ENCODE measurements at places on chromosomes 7 and 10.

DNA sequence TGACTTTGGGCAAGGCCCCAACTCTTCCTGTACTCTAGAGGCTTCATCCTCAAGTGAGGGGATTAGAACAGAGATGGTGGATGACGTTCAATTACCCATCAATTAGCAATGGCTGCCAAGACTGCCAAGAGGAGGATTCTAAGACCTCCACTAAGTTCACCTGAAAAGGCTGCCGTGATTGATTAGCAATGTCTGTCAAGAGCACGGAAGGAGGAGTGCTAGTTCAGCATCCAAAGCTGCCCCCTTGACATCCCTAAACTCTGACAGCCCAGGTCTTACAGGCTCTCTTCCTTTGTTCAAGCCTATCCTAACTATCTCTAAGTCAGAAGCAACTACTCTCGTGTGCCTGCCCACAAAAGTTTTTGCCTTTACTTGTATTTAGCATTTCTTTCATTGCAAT, 68.4 kb downstream of the FAM53B start:
- no peak for DNase-seq

GRCh38 chr10:126939706-126940105, 34.5 kb downstream of the DOCK1 start:
- no peak for DNase-seq

DNA sequence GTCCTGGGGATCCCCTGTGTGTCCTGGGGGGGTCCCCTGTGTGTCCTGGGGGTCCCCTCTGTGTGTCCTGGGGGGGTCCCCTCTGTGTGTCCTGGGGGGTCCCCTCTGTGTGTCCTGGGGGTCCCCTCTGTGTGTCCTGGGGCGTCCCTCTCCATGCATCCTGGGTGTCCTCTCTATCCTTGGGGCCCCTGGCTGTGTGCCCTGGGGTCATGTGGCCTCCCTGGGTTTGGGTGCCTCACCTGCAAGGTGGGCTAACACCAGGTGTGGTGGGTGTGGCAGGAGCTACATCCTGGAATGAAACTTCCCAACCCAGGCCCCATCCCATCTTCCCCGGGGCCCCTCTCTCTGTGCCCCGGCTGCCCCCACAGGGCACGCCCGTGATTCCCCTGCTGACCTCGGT, 4.9 kb downstream of the CYP2W1 start:
- DNase-seq: no peak

DNA sequence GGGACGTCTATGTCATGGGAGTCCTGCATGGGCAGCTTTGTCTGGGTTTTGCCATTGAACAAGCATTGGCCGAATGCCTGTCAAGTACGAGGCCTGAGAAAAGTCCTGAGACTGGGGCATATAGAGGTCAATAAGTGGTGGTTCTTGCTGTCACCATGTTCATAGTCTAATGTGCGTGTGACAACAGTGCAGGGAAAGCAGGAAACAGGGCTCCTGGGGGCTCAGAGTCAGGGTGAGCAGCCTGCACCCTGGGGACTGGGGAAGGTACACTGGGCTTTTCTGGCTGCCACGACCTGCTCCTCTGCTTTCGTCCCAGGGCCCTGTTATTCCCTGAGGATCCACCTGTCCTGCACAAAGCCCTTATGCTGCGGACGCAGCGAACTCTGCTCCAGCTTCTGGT, 21.3 kb downstream of the FAM241B start:
- no peak for DNase-seq

DNA sequence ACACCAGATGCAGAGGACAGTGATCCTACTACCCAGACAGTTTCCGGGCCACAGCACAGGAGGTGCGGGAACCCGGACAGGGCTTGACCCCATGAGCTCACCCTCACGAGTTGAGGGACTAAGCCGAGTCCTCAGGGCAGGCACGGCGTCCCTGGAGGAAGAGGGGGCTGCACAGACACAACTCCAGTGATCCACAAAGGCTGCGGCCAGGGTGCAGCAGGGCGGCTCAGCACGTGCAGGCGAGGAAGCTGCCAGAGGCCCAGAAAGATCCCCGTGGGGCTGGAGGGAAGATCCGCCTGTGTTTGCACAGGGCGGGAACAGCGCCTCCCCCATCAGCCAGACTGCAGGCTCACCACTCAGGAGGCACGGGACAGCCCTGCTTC, 45.9 kb upstream of the TMEM72 start:
- DNase-seq: no peak

DNA sequence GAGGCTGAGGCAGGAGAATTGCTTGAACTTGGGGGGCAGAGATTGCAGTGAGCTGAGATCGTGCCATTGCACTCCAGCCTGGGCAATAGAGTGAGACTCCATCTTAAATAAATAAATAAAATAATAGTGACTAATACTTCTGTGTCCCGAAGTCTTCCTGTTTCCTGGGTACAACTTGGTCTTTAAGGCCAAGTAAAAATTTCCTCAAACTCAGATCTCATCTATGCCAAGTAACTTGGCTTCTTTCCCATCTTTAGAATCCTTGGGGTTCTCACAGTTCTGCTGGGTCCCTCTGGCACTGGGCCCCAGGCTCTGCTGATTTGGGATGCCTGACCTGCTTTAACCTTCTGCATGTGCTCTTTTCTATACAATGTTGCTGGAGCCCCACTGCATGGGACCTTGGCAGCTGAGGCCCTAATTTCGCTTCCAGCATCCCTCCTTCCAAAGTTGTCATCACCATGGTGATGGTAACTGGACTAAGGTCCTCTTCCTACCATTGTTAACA, 22.7 kb upstream of the AKR1B10 start:
- DNase-seq: no peak

GRCh38 chr10:116044801-116045248, 228.2 kb downstream of the GFRA1 start:
- DNase-seq: no peak

- DNase-seq: no peak
These were observed 26.6 kb upstream of the LIPN start for GRCh38 chr10:88733215-88733614.

DNA sequence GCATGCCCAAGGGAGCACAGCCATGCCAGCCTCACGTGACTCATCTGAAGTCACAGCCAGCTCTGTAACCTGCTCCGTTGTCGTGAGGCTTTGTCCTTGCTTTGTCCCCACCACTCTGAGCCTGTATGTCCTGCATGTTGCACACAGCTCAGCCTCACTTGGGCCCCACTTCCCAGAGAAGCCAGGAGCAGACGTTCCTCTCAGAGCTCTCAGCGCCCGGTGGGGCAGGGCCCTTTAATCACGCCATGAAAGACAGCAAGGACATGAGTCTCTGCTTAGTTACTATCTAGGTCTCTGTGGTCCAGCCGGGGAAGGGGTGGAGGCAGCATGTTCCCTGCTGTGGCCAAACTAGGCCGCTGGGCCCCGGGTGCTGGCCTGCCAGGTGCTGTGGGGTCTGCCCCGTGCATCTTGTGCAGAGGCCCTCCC, 127.4 kb upstream of the FAM20C start:
- DNase-seq: no peak

DNA sequence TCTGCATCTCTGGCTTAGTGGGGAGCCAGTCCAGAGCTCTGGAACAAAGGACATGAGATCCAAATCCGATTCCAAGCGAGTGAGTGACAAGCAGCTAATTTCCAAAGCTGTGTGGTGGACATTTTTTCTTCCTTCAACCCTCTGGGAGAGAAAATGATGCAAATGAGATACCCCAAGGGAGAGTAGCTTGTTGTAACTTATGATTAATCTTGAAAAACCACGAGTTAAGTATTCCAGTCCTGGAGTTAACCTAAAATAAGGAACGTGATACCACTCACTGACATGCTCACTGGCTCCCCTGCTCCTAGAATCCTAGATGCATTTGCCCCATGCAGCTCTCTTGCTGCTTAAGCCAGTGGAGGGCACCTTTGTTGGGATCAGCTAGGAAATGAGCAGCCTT, 116.0 kb upstream of the HABP2 start:
- DNase-seq: no peak

GRCh38 chr7:127732306-127732705, 80.3 kb downstream of the SND1 start:
- DNase-seq: no peak

- no peak for DNase-seq
These were observed 796.8 kb downstream of the XPNPEP1 start for GRCh38 chr10:109126541-109126940.

DNA sequence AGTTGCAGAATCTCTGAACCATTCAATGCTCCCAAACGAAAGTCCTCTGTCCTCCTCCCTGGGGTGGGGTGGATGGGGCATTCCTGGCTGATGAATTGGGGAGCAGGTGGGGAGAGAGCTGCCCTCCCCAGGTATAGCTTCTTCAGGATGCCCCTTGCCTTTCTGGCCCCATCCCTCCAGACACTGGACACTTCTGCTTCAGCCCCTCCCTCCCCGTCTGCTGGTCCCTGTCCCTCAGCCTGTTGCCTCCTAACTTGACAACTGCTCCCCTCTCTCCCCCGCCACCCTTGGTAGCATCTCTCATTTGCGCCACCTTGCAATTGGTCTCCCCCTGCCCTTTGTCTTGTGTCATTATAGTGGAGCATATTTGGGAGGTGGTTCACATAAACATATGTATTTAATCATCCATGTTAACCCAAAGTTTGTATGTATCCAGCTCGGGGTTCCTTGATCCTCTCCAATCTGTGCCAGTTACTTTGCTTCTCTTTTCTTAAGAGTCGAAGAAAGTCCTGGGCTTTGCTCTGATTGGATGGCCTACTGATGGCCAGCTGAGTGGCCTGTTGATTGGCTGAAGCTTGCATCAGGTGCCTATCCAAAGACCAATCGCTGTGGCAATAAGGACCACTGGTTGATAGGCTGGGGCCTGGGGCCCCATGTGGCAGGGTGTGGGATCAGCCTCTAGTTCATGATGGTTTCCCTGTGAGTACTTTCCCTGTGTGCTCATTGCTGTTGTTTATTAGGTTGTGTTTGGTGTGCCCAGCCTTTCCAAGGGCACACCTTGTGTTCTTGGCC, 4.0 kb upstream of the GCK start:
- no peak for DNase-seq

- DNase-seq: no peak
These were observed 23.5 kb downstream of the STN1 start for GRCh38 chr10:103894441-103894864.

- DNase-seq: no peak
These were observed 75.2 kb downstream of the CLEC2L start for GRCh38 chr7:139598642-139599041.

GRCh38 chr10:84547616-84548015, 219.2 kb downstream of the CCSER2 start:
- DNase-seq: no peak

DNA sequence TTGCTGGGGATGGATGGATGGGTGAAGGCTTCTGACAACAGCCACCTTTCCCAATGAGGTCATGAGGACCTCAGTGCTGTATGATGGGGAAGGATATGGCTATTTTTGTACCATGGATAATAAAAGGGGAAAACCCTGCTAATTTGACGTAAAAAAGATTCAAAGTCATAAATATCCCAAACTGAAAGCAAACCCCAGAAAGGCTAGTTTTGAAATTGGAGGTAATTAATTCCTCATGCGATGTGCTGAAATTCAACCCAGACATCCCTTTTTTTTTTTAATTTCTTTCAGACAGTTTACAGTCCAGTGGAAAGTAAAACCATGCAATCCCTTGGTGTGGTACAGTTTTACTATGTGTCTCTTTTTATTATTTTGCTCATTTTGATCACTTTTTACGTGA, 254.5 kb upstream of the BMPER start:
- DNase-seq: no peak

DNA sequence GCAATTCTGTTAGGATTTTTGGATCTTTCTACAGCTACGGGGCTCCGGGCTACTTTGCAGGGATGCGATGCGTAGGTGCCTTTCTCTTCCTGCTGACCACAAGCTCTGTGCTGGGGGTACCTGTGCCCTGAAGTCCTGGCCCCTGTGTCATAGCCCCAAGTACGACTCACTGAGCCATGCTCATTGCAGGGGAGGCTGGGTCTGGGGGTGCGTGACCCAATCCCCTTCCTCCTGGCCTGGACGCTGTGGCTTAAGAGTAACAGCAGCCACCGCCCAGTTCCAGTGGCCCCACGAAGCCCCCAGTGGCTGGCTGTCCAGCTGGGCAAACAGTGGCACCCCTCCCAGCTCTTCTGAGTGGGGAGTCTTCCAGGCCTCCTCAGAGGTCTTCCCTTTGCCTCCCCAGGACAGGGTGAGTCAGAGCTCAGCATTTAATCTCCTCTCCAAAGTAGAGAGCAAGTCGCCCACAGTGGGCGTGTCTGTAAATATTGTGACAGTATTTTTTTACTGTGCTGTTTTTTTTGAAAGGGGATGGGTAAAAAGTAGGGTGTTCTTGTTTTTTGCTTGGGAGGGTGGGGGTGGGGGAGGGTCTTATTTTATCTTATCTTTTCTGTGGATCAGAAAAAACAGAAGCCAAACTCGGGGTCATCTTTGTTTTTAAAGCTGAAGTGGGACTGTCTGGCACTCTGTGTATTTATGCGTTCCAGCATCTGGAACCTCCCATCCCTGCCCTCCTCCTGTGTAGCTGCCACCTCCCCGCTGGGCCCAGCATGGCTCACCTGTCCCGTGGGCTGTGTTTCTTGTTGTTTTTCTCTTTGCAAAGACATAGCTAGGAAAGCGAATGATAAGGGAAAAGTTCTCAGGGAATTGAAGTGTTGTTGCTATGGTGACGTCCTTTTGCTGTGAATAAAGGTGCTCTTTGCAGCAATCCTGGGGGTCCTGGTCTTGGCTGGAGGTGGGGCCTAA, 8.2 kb downstream of the LFNG start:
- no peak for DNase-seq

DNA sequence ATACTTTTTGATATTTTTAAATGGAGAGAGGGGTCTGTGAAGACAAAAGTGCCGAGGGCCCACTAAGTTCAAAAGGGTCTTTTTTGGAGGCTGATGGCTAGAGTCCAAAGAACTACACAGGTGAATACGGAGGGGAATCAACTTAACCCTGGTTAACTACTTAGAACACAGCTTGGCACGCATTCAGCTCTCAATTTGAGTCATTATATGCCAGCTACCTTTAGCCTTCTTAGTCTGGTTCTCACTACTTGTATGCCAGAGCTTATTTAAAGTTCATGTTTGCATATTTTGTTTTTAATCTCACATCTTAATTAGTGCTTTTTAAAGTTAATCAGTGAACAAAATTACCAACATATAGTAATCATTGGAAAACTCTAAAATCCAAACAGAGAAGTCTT, 80.8 kb downstream of the VWDE start:
- no peak for DNase-seq

DNA sequence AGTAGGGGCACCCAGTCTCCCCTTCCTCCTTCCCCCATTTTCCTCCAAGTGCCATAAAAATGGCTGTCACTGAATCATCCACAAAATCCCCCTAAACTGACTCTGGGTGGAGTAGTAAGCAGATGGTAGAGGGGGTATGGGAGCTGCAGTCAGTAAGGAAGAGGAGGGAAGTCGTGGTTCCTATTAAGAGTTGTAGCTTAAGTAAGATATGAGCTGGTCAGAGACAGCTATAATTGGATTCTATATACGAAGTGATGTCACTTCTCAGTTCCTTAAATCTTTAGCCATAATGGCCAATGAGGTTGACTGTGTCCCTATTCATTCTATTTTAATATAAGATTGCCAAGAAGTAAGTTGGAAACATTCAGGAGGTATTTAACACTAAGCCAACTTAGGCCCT, 131.7 kb downstream of the SLC16A9 start:
- DNase-seq: no peak
